CD4-positive, alpha-beta T cell treated with Interleukin-17A for 1 hour (primary cell): ENCODE measurements at places on chromosomes 1 and 21.

GRCh38 chr21:26958788-26959187 is 8.1 kb downstream of the ADAMTS5 start:
- no peak for DNase-seq

- DNase-seq, result no peak
These were observed 244.0 kb upstream of the VAMP3 start for GRCh38 chr1:7526867-7527732.

GRCh38 chr1:46039571-46040052 is 92.8 kb downstream of the PIK3R3 start:
- DNase-seq, result no peak

- no peak for DNase-seq
These were observed 91.1 kb upstream of the TLR5 start for GRCh38 chr1:223234170-223234514.

DNA sequence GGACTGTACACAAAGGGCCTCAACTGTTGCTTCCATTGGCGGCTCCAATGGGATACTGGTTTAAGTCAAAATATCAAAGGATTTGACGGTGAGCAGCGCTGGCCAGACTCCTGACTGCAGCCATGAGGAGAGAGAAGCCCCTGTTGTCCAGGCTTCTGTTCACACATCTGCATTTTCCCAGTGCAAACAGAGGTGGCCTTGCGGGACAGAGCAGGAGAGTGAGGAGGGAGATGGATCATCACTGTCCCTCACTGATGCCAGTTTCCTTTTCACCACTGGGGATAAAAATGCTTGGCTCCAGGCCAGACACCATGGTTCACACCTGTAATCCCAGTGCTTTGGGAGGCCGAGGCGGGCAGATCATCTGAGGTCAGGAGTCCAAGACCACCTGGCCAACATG is 69.2 kb downstream of the SETD4 start:
- no peak for DNase-seq

DNA sequence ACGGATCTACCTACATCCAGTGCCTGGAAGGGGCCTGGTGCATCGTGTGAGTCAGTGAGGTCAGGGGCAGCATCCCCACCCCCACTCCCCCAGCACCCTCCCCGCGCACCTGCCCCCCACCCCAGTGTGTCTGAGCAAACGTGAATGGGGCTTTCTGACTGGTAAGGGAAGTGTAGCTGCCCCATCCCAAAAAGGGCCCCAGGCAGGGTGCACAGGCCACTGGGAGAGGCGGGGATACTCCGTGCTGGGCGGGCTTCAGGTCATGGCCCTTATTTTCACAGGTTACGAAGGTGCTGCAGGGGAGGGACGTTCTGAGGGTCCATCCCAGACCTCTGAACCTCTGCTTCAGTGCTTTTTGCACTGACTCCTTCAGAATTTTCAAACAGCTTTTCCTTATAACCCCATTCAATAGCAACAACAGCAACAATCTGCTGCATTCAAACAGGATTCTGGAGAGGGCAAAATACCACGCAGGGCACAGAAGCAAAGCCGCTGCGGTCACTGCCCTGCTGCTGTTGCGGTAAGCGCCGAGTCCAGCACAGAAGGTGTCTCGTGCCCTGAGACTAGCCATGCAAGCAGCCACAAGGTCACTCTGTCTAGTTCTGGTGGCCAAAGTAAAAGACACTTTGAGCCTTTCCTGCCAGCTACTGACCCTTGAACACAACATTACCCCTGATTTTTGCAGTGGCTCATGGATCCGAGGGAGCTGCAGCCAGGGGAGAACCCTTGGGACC is 10.3 kb downstream of the TTC34 start:
- DNase-seq, result no peak

DNA sequence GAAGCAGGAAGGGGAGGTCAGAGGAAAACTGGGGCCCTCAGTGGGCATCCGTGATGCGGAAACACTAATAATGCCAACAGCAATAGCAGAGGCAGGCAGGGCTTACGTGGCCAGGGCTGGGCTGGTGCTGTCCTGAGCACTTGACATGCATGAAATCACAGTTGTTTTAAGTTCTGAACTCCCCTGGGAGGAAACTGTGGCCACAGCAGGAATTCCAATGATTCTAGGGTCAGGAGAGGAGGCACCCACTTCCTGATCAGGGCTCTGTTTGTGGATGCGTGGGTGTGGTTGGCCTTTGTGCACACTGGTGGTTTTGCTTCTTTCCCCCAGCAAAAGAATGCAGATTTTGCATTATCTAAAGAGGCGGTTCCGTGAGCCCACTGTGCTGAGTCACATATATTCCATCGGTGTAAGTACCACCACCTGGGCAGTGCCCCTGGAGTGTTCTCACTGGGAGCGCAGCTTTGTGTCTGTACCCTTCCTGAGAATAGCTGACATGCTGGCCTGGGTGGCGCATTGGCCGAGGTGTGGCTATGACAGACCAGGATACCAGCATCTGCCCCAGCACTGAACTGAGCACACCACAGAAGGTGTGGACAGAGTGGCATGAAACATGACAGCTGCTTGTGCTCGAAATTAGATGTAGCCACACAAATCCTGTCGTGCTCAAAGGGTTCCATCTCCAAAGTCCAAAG is 71.0 kb downstream of the PDE9A start:
- no peak for DNase-seq

DNA sequence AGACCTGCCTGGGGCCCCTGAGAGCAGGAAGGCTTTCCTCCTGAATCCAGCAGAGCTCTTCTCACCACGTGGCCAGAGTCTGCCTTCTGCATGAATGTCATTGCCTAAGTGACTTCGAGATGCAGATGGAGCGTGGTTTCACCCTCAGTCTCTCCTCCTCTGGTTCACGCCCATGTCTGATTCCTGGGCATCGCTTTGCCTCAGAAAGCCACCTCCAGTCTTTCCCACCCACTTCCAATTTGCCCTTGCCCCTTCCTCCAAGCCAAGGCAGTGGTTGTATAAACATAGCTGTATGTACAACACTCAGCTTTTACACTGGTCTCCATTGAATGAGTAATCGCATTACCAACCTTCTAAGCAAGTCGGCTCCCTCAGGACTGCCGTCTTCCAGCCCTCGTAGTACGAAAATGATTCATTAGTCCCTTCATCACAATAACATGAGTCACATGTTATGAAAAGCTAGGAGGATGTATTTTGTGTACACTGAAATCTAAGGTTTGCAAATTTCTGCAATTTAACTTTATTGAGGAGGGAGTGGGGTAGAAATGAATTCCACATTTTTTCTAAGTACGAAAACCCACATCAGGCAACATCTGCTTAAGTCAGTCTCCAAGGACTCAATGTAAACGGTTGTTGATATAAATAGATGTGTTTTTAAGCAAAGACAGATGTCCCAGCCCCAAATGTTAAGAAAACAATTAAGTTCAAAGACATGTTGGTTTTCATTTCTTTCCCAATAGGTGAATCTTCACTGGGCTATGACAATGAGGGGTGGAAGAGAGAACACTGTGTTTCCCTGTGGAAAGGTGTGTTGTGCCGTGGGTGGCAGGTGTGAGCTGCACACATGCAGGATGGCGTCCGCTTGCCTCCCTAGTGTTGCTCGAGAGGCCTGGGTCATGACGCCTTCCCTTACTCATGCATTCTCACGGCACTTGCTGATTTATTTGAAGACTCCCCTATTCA is 32.3 kb upstream of the ETS2 start:
- no peak for DNase-seq

DNA sequence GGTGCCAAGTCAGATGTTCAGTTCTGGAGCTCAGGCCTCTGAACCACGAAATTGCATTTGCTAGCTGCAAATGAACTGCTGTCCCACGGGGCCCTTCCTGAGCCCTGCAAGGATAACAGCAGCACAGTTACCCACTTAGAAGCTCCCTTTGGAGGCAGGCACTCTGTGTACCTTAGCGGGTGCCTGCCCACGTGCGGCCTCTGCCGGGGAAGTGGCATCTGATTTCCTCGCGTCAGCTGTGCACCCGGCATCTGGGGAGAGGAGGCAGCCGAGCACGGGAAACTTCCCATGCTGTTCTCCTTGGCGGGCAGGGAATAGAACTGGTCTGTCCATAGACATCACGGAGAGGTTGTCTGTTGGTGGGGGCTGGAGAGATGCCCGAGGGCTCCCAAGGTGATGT is 148.0 kb upstream of the C1orf174 start:
- DNase-seq, result no peak

- DNase-seq, result no peak
These were observed 33.0 kb downstream of the CACHD1 start for GRCh38 chr1:64502931-64503330.

DNA sequence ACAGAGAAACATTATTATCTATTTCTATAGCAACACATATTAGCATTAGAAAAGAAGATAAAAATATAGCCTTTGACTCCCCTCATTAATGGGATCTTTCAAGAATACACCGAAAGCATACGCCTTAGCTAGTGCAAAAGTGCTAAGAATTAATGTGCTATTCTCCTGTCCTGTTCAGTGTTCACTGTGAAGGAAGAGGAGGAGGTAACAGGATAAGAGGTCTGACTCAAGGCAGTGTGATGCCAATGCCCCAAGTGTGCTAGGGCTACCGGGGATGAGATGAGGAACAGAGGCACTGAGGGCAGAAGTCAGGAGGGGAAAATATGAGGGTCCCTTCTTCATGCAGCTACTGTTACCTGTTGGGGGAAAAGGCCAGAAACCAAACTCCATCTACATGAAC is 43.5 kb downstream of the USP24 start:
- DNase-seq, result no peak

DNA sequence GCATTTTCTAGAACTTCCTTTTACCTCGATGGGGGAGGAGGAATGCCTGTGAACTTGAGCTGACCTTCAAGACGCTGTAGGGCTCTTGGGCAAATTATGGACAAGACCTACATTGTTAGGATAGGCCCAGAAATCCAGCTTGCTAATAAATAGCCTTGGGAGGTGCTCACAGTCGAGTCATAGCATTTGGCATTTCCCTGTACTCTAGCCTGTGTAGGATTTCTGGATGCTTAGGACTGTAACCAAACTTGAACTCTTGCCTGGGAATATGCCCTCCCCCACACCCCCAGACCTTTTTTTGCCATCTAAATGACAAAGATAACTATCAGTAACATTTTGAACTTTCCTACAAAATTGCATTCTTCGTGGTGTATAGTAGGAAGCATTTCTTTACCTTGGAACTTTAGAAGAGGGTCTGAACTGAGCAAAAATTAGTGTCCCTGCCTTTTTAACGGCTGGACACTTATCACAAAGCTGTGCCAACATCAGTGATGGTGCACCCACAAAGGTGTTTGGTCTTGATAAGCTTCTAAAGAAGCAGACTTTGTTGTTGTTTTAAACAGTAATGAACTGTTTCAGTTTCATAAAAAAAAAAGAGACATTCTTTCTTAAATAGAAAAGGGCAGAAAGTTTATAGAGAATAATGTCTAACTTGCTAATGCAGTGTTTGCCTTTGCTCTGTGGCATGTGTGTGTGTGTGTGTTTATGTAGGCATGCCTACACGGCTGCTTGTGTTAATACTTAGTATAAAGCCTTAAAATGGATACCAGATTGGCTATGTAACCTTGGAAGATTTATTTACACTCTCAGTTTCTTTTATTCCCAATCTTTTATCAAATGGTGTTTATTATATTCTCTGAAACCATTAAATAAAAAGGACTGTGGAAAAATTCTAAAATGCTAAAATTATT is 88.2 kb downstream of the NFIA start:
- no peak for DNase-seq

DNA sequence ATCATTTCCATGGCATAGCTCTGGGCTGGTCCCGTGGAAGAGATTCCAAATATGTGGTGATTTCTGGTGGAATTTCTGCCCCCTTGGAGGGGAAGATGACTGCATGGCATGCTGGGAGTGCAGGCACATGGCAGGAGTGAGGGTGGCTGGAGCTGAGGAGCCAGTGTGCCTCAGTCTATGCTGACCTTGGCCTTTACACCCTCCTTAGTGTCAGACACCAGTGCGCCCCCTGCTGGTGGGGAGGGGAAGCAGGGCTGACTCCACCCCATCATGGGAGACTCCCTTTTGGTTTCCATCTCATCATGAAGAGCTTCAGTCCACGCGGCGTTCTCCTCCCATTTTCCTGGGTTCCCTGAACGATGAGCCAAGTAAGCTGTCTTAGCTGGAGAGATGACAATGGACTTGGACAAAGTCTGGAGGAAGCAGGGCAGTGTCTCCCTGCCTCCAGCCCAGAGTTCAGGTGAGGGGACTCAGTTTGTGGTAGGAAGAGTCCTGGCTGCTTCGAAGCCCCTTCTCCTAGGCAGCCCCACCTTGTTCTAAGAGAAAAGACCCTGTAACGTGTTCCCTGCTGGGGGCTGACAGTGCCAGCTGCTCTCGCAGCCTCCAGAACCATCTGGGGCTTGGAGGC is 10.3 kb downstream of the ALX3 start:
- DNase-seq, result peak; percentile 69

DNA sequence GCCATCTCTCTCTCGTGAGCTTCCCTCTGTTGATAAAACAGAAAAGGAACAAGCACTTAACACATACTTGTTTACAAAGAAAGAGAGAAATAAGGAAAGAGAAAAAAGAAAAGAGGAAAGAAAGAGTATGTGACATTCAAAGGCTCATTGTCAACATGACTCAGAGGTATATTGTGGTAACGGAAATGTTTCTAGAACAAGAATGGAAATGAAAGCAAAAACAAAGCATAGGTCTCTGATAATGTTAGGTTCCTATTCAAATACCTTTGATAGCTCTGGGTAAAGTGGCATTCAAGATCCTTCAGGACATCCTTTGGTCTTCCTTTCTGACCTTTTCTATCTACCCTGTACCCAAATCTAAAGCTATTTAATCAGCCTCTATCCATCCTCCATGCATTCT is 67.4 kb upstream of the DMRTA2 start:
- no peak for DNase-seq

- DNase-seq, result peak; percentile 8
These were observed 60.0 kb downstream of the LRIG2 start for GRCh38 chr1:113133038-113133437.

- DNase-seq, result no peak
These were observed 14.5 kb downstream of the NUAK2 start for GRCh38 chr1:205306929-205307566.

DNA sequence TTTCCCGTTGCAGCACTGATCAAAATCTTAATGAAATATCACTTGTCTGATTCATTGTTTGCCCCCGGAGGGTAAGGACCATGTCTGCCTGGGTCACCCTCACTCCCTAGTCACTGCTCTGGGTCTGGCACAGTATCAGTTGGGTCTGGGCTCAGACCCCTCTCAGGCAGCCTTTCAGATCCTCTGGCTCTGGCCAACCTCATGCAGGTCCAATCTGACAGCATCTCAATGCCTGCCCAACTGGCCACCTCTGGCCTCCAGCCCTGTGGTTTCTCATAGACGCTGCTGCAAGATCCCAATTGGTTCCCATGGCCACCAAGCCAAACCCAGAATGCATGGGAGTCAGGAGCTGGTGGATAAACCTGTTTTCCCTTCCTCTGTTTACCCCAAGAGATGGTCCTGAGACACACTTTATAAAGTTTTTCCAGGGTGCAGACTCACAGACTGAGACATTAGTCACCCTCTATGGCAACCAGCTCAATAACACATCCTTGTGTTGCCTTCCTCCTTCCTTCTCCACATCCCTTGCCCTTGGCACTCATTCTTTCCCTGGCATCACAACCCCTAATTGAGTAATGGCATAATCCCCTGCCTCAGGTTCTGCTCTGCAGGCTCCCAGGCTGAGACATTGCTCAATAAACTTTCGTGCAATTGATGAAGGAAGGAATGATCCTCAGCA is 199.2 kb downstream of the GRIK3 start:
- no peak for DNase-seq

GRCh38 chr21:37435120-37435519 is 68.5 kb downstream of the DYRK1A start:
- DNase-seq, result peak; percentile 82

- DNase-seq, result no peak
These were observed 69.2 kb upstream of the GJA8 start for GRCh38 chr1:147833231-147833860.
